Activated T-helper 1 cell treated with Interleukin-2 at 50 U/mL for 16 hours (primary cell): ENCODE measurements at places on chromosomes 13 and 19.

DNA sequence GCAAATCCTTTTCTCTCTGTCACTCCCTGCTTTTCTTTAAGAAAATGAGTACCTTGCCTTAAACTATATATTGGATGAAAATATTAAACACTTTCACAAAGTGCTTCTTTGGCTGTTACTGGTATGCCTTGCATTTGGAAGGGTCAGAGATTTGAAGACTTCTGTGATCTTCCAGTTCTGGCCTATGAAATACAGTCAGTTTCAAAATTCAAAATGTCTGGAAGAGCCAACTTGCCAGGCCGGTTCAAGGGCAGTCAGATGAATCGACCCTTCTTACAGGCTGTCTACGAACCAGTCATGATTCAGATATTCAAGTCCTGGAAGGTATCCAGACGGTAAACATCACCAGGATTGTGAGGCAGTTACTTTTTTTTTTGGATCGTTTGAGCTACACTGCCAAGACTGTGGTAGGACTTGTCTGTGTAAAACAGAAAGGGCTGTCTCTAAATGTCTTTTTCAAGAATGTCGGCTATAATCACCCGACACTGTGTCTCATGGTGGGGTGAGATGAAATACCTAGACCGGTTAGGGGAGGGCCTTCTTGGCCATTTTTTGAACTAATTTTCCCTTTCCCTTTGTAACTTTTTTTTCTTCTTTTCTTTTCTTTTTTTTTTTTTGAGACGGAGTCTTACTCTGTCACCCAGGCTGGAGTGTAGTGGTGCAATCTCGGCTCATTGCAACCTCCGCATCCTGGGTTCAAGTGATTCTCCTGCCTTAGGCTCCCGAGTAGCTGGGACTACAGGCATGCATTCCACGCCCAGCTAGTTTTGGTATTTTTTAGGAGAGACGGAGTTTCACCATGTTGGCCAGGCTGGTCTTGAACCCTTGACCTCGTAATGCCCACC lies 11.2 kb downstream of the ACTN4 start:
- DNase-seq: no peak

DNA sequence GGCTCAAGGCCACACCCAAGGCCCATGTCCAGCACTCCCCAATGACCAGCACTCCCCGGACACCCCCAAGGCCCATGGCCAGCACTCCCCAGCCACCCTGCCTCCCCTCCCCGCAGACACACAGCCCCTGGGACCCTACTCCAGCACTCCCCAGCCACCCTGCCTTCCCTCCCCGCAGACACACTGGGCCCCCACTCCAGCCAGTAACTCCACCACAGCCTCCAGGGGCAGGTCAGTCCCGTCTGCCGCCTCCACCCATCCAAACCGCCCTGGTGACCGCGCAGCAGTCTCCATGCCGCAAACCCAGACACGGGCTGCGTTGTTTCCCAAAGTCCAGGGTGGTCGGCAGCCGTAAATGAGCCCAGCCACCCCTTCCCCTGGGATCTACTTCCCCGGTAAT lies 70.7 kb downstream of the SPACA7 start:
- no peak for DNase-seq

DNA sequence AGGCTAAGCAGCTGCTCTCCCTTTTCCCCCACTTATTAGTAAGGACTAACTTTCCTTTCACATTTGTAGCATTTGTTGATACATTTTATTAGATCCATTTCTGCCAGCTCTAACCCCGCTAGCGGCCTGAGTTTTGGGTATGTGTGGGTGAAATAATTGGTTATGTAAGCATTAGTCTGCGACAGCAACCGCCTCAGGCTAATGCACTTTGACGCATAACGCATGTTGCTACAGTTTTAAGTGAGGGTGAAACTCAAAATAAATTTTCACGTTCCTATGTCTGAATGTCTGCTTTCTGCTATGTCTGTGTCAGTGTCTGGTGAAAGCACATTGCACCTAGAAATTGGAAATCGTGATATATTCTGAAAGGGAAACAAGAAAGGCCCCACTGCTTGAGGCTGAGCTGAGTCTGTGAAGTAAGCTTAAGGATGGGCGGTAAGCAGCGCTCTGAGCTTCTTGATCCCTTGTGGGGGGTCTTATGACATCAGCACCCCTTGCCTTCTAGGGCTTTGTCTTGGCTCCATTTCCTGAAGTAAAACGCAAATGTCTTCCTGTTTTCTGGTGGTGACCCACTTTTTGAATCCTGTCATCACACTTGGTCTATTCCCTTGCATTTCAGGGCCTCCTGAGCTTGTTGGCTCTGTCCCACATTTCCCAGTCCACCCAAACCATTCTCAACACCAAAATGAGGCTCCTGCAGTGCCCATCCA lies 648.3 kb upstream of the ARGLU1 start:
- DNase-seq: no peak

- DNase-seq: no peak
Measured at GRCh38 chr13:35843272-35843671, 287.9 kb downstream of the DCLK1 start.

DNA sequence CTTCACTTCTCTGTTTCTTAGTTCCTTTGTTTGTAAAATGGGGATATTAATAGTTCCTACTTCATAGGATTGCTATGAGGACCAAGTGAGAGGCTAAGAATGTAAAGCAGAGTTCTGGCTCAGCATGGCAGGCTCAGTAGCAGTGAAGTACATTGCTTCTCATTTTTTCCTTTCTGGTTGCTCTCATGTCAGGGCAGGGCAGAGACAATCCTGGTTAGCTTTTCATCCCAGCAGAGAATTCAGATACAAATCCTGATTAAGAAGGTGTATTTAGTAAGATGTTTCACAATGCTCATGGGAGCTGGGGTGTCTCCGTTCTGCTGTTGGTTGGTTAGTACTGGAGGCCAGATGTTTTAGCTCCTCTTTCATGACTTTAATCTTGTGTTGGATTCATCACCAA lies 42.9 kb downstream of the WASF3 start:
- DNase-seq: no peak
